Right ventricle myocardium inferior (tissue), 1 donor: ENCODE measurements at places on chromosomes 4 and X. TPM values are rescaled to one million over a fixed set of nuclear protein-coding genes. Genes with fewer than 3 reads are reported as not detected.

The CLDN24 gene
- total RNA-seq: not detected

The RPL9 gene
- 828 TPM for total RNA-seq

The ODAPH gene
- total RNA-seq: not detected

The PAGE2 gene
- total RNA-seq: not detected

The TSPYL2 gene
- 34.1 TPM for total RNA-seq

The DRD5 gene
- total RNA-seq: not detected

The SLC6A8 gene
- 178 TPM for total RNA-seq

The SLITRK2 gene
- 0.35 TPM for total RNA-seq

The ITIH6 gene
- total RNA-seq: not detected

The NHSL2 gene
- total RNA-seq: 5.7 TPM
